CD4-positive, alpha-beta T cell treated with Interleukin-15 for 1 hour (primary cell): ENCODE measurements at places on chromosomes 3 and 15.

- no peak for DNase-seq
Observed at GRCh38 chr3:140508550-140508949, 169.3 kb upstream of the TRIM42 start.

GRCh38 chr15:43237842-43238470, 17.1 kb upstream of the EPB42 start:
- DNase-seq = no peak

DNA sequence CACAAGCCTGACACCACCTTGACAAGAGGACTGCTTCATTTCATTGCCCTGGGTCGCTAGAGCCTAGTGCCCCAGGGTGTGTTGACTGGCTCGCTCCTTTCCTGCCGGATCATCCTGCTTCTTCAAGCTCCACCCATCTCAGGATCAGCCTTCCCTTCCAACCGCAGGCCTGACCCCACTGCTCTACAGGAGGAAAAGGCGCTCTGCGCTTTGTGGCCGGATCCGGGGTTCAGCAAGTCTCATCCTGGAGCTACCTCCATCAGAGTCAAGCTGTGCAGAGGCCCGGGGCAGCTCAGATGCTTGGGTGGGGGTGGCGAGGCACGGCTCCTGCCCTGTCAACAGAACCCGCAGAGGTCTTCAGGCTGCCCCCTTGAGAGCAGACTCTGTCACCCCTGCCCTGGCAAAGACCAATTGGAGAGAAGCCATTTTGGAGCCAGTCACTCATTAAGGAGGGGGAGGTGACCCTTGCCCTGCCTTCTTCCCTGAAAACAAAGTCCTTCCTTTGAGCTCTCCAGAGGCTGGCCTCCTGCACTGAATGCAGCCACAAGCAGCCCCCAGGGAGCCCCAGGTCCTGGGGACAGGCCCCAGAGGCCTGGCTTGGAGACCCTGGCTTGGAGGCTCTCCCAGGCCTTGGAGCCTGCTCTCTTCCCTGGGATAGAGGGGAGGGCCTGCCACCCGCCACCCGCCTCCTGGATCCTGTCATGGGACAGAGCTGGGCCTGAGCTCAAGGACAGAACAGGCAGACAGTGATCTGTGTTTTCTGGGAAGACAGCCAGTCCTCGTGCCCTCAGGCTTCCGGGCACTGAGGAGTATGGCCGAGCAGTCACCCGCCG, 80.3 kb downstream of the CPN2 start:
- no peak for DNase-seq

- DNase-seq = no peak
Observed at GRCh38 chr15:88645171-88646087, 6.6 kb downstream of the ISG20 start.

DNA sequence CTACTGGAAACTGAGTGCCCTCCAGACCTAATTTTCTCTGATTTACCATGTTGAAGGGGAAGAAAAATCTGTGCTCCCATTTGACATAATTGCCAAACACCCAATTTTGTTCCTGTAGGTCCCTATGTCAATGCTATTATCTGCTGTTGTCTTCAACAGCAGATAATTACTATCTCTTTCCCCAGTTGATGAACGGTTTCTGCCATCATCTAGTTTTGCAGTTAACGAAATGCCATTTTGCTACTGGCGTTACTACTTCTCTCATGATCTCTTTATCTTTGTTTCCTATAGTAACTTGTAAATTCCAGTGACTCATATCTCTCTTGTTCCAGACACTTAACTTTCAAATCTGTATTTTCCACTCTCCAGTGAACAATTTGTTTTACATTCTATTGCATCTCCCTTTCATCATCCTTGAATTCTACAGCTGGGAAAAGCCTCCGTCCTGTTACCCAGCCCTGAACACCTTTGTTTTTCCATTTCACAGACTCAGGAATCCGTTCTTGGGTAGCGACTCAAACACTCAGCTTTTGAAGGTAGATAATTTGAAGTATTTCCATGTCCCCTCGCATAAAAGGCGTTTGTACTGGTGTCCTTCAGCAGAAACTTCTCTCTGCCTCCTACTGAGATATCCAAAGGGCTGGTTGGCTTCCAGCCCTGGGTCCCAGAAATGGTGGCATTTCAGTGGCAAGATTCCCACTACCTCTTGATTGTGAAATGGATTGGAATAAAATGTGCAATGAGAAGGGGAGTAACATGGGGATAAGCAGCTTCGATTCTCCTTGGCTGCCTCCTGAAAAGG, 111.7 kb downstream of the FOXB1 start:
- no peak for DNase-seq

DNA sequence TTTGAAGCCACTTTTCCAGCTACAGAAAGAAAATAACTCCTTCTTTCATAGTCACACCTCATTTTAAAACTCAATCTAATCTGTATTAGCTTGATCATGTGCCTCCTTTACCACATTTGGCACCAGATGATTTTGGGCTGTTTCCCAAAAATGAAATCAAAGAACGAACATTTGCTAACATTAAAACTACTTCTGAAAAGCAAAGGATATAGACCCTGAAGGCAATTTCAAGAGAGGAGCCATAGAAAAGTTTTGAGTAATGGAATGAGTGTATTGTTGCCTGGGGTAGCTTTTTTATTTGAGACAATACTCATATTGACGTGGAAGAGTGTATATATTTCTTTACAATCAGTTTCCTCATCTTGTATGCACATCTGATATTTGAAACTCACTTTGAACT, 152.8 kb upstream of the TBL1XR1 start:
- no peak for DNase-seq
